ENCODE measurements at places on chromosomes 2 and 18.

DNA sequence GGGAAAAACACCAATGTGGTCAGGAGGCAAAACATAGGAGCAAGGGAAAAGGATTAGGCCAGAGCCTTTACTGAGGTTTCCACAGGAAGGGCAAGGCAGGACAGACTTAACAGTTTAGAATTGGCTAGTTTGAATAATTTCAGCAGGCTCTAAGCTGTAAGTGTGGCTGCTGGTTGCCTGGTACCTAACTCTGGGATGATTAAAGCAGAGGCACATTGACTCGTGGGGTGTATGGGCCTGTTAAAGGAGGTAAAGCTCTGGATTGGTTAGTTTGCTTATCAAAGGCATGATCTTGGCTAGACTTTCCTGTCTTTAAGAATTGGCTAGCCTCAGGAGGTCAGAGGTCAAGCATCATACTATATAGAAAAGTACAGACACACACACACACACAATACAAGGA lies 132.6 kb downstream of the SPAG16 start:
- DNase-seq = no peak

DNA sequence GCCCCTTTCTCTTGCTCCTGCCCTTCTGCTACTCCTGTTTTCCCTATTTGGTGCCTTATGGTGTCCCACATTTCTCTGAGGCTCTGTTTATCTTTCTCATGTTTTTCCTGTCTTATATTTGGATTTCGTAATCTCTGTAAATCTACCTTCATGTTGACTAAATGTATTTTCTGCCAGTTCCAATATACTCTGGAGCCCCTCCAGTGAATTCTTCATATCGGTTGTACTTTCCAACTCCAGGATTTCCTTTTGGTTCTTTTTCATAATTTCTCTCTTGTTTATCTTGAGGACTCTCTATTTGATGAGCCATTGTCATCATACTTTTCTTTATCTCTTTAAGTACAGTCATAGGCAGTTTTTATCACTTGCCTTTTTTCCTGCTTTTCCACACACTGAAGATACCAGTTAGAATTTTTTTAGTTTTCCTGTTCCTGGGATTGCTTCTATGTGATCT lies 19.1 kb downstream of the SCLY start:
- DNase-seq = no peak

DNA sequence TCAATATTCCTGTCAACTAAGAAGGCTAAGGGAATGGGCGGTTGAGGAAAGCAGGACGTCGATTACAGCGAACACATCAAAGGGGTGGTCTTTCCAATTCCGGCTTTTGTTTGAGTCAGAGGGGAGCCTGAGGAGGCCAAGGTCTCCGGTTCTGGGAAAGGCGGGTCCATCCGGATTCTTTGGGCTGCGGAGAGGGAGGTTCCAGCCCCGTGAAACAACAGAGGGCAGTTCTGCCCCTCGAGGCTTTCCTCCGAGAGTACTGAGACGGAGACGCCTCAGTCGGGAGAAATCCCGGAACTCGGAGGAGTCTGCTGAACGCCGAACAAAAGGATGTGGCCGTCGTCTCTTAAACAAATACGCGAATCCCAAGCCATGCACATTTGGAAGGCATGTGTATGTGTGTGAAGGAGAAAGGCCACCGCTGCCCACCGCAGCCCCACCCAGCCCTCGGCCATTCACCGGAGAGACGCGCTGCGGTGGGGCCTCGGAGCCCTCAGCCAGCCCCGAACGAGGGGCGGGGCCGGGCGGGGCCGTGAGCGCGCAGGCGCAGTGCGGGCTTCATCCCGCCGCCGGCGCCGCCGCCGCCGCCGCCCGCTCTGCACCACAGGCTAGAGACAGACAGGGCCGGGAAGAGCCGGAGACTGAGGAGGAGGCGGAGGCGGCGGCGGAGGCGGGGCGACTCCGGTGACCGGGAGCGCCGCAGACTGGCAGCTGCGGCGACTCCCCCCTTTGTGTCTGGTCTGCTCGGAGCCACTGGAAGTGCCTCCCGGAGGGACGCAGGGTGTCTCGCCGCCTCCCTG lies at the start of gene BMPR2:
Gene BMPR2 (plus strand): TSS at position 719 of the 800 bp plus-strand sequence. CDS start 1,148 bp downstream, outside the sequence.
- DNase-seq = peak; percentile 58

DNA sequence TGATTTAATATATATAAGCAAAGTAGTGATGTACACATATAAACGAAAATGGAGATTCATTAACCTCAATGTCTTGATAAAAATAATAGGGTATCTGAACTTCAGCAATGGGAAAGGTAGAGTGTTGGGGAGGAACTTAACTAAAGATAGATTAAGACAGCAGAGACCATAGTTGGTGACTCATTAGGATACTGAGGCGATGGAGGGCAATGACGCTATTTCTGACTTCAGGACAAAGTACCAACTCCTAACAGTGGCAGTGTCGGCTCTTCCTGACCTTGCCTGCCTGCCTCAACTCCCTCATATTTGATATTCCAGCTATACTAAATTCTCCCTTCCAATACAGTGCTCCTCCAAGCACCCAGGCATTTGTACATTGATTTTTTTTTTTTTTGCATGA lies 98.6 kb downstream of the CDH2 start:
- no peak for DNase-seq

DNA sequence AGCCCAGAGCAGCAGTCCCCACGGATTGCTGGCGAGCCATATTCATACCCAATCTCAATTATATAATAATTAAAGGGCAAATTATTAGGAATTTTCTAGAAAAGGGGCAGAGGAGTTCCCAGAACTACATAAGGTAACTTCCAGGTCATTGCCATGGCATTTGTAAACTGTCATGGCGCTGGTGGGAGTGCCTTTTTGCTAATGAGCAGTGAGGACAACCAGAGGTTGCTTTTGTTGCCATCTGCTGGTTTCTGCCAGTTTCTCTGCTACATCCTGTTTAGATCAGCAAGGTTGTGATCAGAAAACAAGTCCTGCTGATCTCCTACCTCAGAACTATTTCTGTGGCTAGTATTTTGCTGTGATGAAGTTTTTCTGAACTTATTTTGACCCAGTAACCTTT lies 159.8 kb upstream of the PIEZO2 start:
- no peak for DNase-seq

DNA sequence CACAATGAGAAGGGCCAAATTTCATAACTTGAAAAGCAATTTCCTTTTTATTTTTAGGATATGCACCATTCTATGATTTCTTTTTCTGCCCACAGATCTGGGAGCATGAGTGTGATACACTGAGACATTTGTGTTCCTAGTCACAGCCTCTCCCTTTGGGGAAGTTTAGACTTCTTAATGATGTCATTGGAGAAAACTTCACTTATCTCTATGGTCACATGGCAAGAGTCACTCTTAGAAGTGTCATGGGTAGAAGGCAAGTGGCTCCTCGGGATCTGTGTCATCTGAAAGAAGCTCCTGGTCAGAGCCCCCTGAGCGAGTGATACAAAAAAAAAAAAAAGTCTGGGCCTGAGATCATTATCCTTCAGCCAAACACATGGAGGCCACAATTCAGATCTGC lies 62.5 kb upstream of the LGALSL start:
- no peak for DNase-seq

DNA sequence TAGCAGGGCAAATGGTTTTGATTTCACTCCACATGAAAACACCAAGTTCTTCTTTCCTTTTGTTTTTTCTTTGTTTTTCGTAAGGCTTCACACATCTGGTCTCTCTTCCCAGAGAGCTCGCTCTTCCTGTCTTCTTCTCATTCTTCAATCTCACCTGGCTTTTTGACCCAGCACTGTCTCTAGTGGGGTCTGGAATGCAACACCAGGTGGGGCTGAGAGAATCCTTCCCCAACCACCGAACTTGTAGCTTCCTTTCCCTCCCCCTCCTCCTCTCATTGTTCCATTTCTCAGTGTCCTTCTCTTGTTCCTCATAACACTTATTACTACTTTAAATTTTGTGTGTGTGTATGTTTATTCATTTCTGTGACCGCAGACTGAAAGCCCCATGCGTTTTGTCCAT lies 13.5 kb upstream of the PIEZO2 start:
- no peak for DNase-seq

DNA sequence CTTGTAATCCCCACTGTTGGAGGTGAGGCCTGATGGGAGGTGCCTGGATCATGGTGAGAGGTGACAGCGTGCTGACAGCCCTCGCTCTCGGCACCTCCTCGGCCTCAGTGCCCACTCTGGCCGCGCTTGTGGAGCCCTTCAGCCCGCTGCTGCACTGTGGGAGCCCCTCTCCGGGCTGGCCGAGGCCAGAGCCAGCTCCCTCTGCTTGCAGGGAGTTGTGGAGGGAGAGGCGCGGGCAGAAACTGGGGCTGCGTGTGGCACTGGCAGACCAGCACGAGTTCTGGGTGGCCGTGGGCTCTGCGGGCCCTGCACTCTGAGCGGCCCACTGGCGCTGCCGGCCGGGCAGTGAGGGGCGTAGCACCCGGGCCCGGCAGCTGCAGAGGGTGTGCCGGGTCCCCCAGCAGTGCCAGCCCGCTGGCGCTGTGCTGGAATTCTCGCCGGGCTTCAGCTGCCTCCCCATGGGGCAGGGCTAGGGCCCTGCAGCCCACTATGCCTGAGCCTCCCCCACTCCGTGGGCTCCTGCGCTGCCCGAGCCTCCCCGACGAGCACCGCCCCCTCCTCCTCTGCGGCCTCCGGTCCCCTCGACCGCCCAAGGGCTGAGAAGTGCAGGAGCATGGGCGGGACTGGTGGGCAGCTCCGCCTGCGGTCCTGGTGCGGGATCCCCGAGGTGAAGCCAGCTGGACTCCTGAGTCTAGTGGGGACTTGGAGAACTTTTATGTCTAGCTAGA lies 197.1 kb downstream of the SPP2 start:
- DNase-seq = no peak

DNA sequence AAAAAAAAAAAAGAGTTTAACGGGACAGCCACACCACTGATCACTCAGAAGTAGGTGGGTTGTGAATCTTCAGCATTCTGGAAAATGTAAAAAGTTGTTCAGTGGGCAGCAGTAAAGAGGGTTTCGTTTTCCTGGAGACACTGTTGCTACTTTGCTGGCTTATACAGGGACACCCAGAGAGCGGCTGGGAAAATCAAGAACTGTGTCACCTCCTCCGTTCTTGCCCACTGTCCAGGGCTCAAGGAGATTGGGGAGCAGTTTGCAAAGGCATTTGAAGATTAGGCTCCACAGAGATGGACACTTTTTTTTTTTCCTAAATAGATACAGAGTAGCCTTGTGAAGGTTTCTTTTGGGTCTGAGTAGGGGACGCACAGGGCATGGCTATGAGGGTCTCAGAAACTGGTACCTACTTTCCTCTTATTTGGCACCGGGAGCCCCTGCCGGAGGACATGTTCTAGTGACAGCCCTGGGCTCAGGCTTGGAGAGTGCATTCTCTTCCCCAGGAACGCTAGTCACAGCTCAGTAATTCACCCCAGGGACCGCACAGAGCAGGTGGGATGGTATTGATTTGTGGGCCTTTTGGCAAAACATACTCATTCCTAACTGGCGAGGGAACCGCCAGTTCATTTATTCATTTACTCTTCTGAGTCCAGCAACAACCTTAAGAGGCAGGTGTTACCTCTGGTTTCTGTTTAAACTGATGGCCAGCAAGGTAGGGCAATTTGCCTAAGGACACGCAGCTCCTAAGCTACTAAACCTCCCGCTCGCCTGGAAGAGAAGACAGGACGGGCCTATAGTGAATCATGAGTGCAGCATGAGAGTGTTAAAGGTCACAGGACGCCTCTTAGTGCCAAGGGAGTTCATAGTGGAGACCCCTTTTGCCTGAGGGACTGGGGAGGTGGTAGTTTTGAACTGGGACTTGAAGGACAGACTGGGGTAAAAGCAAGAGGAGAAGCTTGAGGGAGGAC lies 53.1 kb downstream of the HPCAL1 start:
- DNase-seq = no peak

GRCh38 chr18:3903337-3903736 lies 453.4 kb downstream of the TGIF1 start:
- DNase-seq = no peak

GRCh38 chr2:199019898-199020507 lies 437.7 kb downstream of the SATB2 start:
- no peak for DNase-seq

DNA sequence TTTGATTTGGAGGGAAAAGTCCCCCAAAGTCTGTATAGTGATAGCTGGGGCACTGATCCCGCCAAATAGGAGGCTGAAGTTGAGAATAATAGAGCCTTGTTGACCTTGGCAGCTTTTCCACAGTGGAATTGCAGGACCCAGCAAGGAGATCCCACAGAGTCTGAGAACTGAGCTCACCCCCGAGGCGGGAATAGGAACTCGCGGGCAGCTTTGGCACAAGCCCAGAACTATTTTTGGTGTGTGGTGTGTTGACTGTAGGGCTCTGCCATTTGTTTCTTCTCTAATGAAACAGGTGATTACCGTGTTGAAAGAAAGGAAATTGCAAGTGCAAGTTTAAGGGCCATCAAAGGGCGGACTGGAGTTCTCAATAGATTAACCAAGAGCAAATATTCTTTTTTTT lies 34.0 kb downstream of the SH3RF3 start:
- DNase-seq = no peak

DNA sequence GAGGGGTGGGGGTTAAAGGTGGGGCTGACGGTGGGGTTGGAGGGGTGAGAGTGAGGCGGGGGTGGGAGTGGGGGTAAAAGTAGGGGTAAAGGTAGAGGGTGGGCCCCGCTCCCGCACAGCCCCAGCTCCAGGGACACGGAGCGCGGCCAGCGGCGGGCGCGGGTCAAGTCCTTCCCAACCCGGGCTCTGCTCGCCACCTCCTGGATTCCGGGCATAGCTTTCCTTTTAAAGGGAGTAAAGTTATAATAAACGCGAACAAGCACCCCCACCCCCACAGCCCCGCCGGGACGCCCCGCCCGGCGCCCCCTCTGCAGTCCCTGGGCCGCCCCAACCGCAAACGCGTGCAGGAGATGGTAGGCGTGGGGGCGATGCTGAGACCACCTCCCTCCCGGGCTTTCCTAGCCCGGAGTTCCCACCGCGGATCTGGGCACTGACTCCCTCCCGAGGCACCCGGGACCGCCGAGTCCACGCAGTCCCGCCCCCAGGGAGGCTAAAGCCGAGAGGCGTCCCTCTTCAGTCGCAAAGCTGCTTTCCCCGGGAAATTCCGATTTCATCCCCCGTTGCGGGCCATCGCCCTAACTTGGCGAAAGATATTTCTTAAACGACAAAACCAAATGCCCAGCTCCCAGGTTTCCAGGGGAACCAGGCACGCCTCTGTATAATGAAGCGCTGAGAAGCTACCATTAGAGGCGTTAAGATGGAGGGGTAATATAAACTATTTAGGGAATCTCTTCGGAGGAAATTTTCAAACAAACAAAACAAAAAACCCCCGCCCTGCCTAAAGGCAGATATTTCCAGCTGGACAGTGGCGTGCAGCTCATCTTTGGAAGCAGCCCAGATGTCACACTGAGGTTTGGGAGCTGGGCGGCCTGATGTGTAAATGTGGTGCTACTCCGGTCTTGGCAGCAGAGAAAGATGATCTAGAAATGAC lies at the start of gene LIMS2:
Gene LIMS2 (minus strand): TSS at position 200 of the 931 bp plus-strand sequence. CDS start 506 bp downstream, outside the sequence.
- DNase-seq = no peak
